Pancreas (tissue), 10 donors: ENCODE measurements at places on chromosomes 1 and 21.

GRCh38 chr1:153685544-153686340 lies 7.3 kb downstream of the NPR1 start:
- H3K27me3 ChIP-seq: no peaks in the 10 kb centered on the region
- no peak for DNase-seq
- no peaks in the 10 kb centered on the region for H3K36me3 ChIP-seq
- H3K4me1 ChIP-seq: no peaks in the 10 kb centered on the region
- no peak overlapping the region for H3K4me3 ChIP-seq

GRCh38 chr1:245216366-245217115 lies 61.8 kb downstream of the KIF26B start:
- no peak overlapping the region for H3K27ac ChIP-seq
- no peaks in the 10 kb centered on the region for H3K4me1 ChIP-seq
- H3K4me3 ChIP-seq: no peak overlapping the region
- H3K36me3 ChIP-seq: no peaks in the 10 kb centered on the region

DNA sequence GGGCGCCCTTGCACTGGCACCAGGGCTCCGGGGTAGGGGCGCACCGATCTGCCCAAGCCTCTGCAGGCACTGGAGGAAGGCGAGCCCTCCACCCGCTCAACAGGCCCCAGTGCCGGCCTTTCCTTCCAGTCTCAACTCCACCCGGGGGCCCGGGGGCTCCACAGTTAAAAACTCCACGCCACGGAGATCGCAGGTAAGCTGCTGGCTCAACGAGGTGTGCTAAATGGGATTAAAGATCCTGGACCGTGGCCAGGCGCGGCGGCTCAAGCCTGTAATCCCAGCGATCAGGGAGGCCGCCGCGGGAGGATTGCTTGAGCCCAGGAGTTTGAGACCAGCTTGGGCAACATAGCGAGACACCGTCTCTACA lies 536 bp downstream of the HSF2BP start:
- H3K4me1 ChIP-seq: no peaks in the 10 kb centered on the region
- H3K36me3 ChIP-seq: no peaks in the 10 kb centered on the region
- peak overlapping the region; percentile 91 for H3K4me3 ChIP-seq
- DNase-seq: peak; percentile 25
- no peaks in the 10 kb centered on the region for H3K27me3 ChIP-seq
- H3K27ac ChIP-seq: peak overlapping the region; percentile 82

- H3K4me1 ChIP-seq: no peaks in the 10 kb centered on the region
- no peak overlapping the region for H3K4me3 ChIP-seq
- H3K27me3 ChIP-seq: no peaks in the 10 kb centered on the region
Observed at GRCh38 chr21:46613391-46613790, 8.5 kb upstream of the S100B start.

DNA sequence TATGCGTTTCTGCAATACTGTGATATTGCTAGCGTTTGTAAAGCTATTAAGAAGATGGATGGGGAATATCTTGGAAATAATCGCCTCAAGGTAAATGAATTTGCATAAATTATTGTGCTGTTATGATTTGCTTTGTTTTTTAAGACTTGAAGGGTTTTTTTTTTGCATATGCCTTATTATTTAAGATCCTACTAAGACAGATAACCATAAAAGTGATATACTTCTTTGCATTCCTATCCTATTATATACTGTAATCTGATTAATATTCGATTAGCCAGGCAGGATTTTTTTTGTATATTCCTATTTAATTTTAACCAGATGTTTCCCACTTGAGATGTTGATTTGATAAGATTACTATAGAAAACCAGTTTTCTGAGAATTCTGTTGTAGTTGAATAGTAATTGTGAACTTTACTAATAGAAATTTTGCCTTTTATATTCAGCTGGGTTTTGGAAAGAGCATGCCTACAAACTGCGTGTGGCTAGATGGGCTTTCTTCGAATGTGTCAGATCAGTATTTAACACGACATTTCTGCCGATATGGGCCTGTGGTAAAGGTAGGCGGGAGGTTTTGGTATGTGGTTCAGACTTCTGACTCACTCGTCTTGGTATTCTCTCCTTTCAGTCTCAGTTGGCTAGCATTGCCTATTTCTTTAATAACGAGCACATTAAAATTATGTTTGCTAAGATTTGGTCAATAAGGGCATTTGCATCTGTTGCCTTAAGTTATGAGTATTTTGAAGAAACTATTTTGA lies 56.8 kb downstream of the ZBTB17 start:
- H3K4me3 ChIP-seq: no peak overlapping the region
- no peaks in the 10 kb centered on the region for H3K27me3 ChIP-seq
- H3K36me3 ChIP-seq: peaks cover 5% of the 10 kb centered on the region
- H3K27ac ChIP-seq: no peak overlapping the region
- DNase-seq: no peak

DNA sequence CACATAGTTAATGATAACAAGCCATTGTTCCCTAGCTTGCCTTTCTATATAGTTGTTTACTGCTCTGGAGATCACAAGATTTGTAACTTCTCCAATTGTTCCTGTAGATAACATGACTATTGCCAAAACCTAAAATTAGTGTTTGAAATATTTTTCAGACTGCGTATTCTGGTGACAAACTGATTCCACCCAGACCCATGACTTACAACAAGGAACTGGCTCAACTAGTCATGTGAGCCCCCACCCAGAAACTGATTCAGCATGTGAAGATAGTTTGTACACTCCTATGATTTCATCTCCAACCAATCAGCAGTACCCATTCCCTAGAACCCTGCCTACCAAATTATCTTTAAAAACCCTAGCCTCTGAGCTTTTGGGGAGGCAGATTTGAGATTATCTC lies 131.4 kb upstream of the BCL9 start:
- H3K36me3 ChIP-seq: no peaks in the 10 kb centered on the region

- no peak overlapping the region for H3K27ac ChIP-seq
- no peaks in the 10 kb centered on the region for H3K4me1 ChIP-seq
- H3K4me3 ChIP-seq: no peak overlapping the region
- H3K36me3 ChIP-seq: no peaks in the 10 kb centered on the region
- no peaks in the 10 kb centered on the region for H3K27me3 ChIP-seq
- DNase-seq: no peak
Observed at GRCh38 chr1:220999872-221000863, 120.9 kb downstream of the HLX start.

GRCh38 chr1:158933621-158934020 lies 2.3 kb downstream of the PYHIN1 start:
- H3K36me3 ChIP-seq: no peaks in the 10 kb centered on the region
- no peak overlapping the region for H3K4me3 ChIP-seq
- DNase-seq: no peak

GRCh38 chr1:43135857-43136781 lies 36.0 kb downstream of the EBNA1BP2 start:
- no peaks in the 10 kb centered on the region for H3K36me3 ChIP-seq
- H3K4me3 ChIP-seq: no peak overlapping the region
- H3K27me3 ChIP-seq: no peaks in the 10 kb centered on the region
- no peak overlapping the region for H3K27ac ChIP-seq
- H3K4me1 ChIP-seq: no peaks in the 10 kb centered on the region

DNA sequence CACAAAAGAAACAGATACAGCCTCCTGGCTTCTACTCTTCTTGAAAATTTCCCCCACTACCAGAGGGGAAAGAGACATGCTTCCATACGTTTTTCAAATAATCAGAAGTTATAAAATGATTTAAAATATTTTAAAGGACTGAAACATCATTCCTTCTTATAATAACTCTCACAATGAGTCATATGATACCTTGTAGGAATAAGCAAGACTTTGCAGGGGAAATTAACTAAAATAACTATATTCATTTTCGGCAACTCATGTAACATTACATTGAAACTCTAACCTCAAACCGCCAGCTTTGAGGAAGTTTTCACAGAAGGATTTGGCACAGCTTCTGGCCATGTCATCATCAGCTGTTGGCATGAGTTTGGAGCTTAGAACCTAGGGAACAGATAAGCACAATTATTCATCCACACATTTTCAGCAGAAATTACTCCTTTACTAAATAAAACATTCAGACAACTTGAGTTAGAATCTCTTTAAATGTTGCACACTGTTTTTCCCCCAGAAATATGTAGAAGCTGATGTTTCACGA lies 85.9 kb downstream of the USP24 start:
- no peak overlapping the region for H3K27ac ChIP-seq
- DNase-seq: peak; percentile 21
- no peak overlapping the region for H3K4me3 ChIP-seq
- peaks cover 14% of the 10 kb centered on the region for H3K36me3 ChIP-seq
- no peaks in the 10 kb centered on the region for H3K4me1 ChIP-seq

DNA sequence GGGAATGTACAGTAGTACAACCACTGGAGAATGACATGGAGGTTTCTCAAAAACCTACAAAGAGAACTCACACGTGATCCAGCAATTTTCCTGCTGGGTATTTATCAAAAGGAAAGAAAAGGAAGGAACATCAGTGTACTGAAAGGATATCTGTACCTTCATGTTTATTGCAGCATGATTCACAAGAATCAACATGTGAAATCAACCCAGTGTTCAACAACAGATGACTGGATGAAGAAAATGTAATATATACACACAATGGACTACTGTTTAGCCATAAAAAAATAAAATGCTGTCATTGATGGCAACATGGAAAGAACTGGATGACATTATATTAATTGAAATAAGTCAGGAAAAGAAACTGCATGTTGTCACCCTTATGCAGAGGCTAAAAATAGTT lies 19.0 kb upstream of the CYP4A11 start:
- peaks cover 3% of the 10 kb centered on the region for H3K4me1 ChIP-seq
- no peaks in the 10 kb centered on the region for H3K27me3 ChIP-seq
- H3K27ac ChIP-seq: no peak overlapping the region
- no peak overlapping the region for H3K4me3 ChIP-seq

- peak overlapping the region; percentile 91 for H3K27ac ChIP-seq
- DNase-seq: peak; percentile 71
- no peaks in the 10 kb centered on the region for H3K27me3 ChIP-seq
- peak overlapping the region; percentile 76 for H3K4me3 ChIP-seq
- no peaks in the 10 kb centered on the region for H3K4me1 ChIP-seq
Observed at GRCh38 chr1:100038660-100039287, 69.0 kb downstream of the SLC35A3 start.

GRCh38 chr1:34858901-34859445 lies 576 bp downstream of the SMIM12 start:
- H3K4me3 ChIP-seq: peak overlapping the region; percentile 96
- peaks cover 17% of the 10 kb centered on the region for H3K36me3 ChIP-seq

- DNase-seq: peak; percentile 49
- no peak overlapping the region for H3K4me3 ChIP-seq
- no peak overlapping the region for H3K27ac ChIP-seq
- H3K36me3 ChIP-seq: no peaks in the 10 kb centered on the region
Observed at GRCh38 chr1:16727190-16728111, 12.9 kb upstream of the RNU1-4 start.

GRCh38 chr1:81867235-81867634 lies 66.5 kb downstream of the ADGRL2 start:
- no peaks in the 10 kb centered on the region for H3K27me3 ChIP-seq
- H3K4me3 ChIP-seq: no peak overlapping the region
- no peak for DNase-seq
- H3K36me3 ChIP-seq: no peaks in the 10 kb centered on the region

DNA sequence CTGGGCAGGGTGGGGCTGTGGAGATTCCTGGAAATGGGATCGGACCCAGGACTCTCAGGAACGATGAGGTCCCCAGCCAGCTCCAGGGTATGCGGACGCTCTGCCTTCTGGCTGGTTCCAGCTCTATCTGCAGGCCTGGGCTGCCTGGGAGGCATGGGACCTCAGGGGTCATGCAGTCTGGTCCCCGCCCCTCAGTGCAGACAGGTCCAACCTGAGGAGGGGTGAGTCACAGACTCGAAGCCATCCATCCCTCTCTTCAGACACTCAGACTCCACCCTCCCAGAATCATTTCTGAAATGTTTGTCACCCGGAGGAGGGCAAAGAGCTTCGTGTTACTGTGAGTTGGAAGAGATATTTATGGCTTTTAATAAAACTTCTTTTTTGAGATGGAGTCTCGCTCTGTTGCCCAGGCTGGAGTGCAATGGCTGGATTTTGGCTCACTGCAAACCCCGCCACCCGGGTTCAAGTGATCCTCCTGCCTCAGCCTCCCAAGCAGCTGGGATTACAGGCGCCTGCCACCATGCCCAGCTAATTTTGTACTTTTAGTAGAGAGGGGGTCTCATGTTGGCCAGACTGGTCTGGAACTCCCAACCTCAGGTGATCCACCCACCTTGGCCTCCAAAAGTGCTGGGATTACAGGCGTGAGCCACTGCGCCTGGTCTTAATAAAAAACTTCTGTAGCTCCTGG lies 5.9 kb upstream of the MYOM3 start:
- H3K4me1 ChIP-seq: peaks cover 46% of the 10 kb centered on the region
- no peak overlapping the region for H3K4me3 ChIP-seq
- H3K36me3 ChIP-seq: no peaks in the 10 kb centered on the region
- peak overlapping the region; percentile 86 for H3K27ac ChIP-seq

- no peak for DNase-seq
- H3K27ac ChIP-seq: no peak overlapping the region
- H3K36me3 ChIP-seq: no peaks in the 10 kb centered on the region
- H3K4me1 ChIP-seq: peaks cover 68% of the 10 kb centered on the region
Observed at GRCh38 chr1:110341872-110342331, 2.7 kb downstream of the RBM15 start.

DNA sequence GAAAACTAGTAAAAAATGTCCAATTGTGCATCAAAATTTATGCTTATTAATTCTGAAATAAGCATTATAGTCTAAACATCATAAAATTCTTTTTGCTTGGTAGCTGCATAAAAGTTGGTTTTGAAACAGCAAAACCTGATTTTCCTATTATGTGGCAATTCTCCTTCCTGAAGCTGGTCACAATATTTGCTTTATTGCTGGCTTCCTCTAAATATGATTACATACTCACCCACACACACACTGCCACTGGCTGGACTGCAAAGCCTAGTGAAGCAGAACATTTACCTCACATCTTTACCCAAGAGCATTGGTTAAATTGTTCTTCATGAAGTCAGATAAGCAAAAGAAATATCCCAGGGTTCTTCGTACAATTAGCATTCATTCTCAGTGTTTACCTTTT lies 103.0 kb downstream of the NR5A2 start:
- peaks cover 13% of the 10 kb centered on the region for H3K4me1 ChIP-seq
- no peaks in the 10 kb centered on the region for H3K36me3 ChIP-seq
- H3K27me3 ChIP-seq: no peaks in the 10 kb centered on the region
- peak overlapping the region; percentile 7 for H3K27ac ChIP-seq
- no peak for DNase-seq

GRCh38 chr1:235075777-235076308 lies 52.8 kb downstream of the TOMM20 start:
- no peak for DNase-seq
- peak overlapping the region; percentile 98 for H3K27ac ChIP-seq
- peaks cover 64% of the 10 kb centered on the region for H3K4me1 ChIP-seq
- H3K4me3 ChIP-seq: no peak overlapping the region
- H3K27me3 ChIP-seq: no peaks in the 10 kb centered on the region

GRCh38 chr1:209643285-209644020 lies 8.8 kb downstream of the LAMB3 start:
- H3K36me3 ChIP-seq: no peaks in the 10 kb centered on the region
- H3K4me1 ChIP-seq: peaks cover 31% of the 10 kb centered on the region
- H3K4me3 ChIP-seq: no peak overlapping the region
- no peaks in the 10 kb centered on the region for H3K27me3 ChIP-seq
- no peak for DNase-seq

GRCh38 chr1:77271852-77272580 lies 9.8 kb upstream of the AK5 start:
- no peaks in the 10 kb centered on the region for H3K27me3 ChIP-seq
- H3K4me3 ChIP-seq: no peak overlapping the region
- no peaks in the 10 kb centered on the region for H3K4me1 ChIP-seq
- no peak for DNase-seq

- no peak for DNase-seq
- H3K36me3 ChIP-seq: no peaks in the 10 kb centered on the region
- H3K4me1 ChIP-seq: no peaks in the 10 kb centered on the region
- no peaks in the 10 kb centered on the region for H3K27me3 ChIP-seq
- H3K27ac ChIP-seq: peak overlapping the region; percentile 18
Observed at GRCh38 chr1:202134645-202135172, 9.8 kb downstream of the ARL8A start.

- no peaks in the 10 kb centered on the region for H3K4me1 ChIP-seq
- no peak overlapping the region for H3K27ac ChIP-seq
- no peaks in the 10 kb centered on the region for H3K36me3 ChIP-seq
- H3K4me3 ChIP-seq: no peak overlapping the region
- no peak for DNase-seq
Observed at GRCh38 chr1:29716306-29716705, 480.0 kb downstream of the PTPRU start.
